Activated CD4-positive, CD25-positive, alpha-beta regulatory T cell treated with anti-CD3 and anti-CD28 coated beads, Interleukin-2, amount 50 U/mL, for 24 hours (primary cell): ENCODE measurements at places on chromosomes 1 and 21.

DNA sequence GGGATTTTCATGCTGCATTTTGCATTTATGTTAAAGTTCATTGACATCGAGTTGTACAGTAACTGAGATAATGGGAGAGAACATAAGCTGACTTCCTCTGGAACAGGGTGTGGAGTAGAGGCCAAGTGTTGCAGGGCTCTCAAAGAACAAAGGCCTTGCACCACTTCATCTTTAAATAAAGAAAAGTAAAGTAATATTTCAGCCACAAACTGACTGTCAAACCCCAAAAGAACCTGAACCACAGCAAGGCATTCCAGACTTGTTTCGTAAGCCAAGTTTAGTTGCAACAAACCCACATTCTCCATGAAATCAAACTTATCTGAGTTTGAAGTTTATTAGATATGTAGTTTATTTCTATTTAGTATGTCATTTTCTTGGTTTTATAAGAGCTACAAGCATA, 19.1 kb upstream of the HMGCS2 start:
- ATAC-seq, result no peak

DNA sequence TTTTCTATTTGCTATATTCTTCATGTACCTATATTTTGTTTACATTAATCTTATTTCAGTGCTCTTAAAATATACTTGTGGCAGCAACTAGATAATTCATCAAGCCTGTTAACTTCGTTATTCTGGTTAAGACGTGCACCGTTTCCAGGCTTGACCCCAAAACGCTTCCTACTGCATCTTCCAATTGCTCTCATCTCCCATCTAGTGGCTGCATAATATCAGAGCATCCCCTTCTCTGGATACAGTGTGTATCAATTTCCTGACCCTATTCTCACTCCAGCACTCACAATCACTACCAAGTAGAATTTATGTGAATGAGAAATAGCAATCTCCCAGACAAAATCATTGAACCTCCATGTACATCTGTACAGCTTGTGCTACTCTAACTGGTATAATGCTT, 1280.3 kb upstream of the B3GALT2 start:
- no peak for ATAC-seq

- ATAC-seq, result no peak
Observed at GRCh38 chr1:40861224-40862003, 749 bp downstream of the CITED4 start.

DNA sequence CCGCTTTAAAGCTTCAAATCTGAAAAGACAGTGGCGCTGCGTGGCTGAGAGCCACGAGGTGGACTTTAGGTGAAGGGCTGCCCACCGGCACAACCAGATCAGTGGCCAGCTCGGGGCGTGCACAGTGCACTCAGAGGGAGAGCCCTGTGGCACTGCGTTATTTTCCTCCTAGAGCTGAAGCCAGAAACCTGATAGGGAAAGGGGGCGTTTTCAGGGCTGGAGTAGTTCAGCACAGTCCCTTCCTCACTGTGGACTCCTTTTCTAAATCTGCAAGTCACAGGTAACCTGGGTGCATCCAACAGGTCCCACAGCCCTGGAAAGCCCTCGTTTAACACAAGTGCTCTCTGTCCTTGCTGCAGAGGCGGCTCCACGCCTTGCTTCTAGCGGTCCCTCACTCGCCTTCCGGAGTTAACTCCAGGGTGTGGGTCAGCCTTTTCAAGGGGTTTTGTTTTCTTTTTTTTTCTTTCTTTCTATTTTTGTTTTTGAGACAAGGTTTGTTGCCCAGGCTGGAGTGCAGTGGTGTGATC, 81.2 kb downstream of the GALNT2 start:
- no peak for ATAC-seq

- no peak for ATAC-seq
Observed at GRCh38 chr1:97904534-97904933, 16.3 kb downstream of the DPYD start.

DNA sequence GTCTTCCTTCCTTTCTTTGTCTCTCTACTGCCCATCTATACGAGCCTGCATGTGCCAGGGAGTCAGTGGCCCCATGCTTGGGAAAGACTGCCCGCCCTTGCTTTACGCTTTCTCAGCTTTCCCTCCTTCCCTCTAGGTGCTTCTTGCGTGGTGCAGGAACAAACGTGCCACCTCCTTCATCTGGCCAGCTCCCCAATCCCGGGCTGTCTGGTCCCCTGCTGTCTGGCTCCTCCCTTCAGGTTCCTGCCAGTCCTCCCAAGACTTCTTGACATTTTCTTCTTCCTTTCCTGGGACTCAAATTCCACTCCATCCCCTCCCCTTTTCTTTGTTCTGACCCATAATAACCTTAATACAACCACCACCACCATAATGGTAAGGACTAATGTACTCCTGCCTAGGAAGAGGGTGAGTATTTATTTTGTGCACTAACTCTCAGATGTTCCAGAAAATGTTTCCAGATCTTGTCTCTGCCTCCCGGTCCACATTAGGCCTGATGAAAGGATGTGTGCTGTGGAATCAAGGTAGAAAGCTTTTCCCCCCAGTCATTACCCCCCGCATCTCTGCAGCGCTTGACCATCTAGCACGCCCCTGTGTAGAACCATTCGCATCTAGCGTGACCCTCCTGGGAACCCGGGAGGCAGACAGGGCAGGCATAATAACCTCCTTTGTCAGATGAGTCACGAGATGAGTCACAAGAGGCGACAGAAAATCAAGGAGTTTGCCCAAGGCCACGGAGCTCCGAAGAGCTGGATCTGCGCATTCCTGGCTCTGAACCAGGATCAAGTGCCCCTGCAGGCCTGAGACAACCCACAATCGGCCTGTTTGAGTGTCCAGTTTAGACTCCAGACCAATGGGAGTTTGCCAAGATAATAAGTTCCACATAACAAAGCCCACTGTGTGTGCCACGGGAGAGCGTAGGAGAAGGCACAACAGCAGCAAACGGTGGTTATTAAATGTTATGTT, 60.1 kb upstream of the NEK2 start:
- no peak for ATAC-seq

GRCh38 chr1:23805025-23805424, 4.5 kb upstream of the GALE start:
- ATAC-seq, result no peak

- ATAC-seq, result no peak
Observed at GRCh38 chr1:226001963-226002666, 3.0 kb upstream of the SDE2 start.

DNA sequence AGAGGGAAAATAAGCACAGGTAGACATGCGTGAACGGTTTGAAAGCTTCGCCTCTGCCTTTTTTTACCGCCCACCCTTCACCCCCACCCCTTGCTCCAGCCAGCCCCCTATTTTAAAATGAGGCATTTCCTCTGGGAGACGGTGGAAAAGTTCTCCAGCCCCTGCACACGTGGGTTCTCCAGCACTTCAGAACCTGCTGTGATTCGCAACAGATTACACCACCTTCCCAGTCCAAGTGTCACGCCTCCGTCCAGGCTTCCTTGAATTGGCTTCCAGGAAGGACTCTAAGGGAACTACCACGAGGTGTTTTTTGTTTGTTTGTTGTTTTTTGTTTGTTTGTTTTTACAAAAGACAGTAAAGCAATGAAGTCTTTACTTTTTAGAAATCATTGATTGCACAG, 2.6 kb downstream of the LRRC7 start:
- no peak for ATAC-seq

- no peak for ATAC-seq
Observed at GRCh38 chr1:53938136-53938830, 7.2 kb downstream of the IFT25 start.

GRCh38 chr21:44329971-44330681, 9.1 kb downstream of the CFAP410 start:
- no peak for ATAC-seq

GRCh38 chr1:1565340-1565739, 9.3 kb downstream of the SSU72 start:
- ATAC-seq, result no peak

DNA sequence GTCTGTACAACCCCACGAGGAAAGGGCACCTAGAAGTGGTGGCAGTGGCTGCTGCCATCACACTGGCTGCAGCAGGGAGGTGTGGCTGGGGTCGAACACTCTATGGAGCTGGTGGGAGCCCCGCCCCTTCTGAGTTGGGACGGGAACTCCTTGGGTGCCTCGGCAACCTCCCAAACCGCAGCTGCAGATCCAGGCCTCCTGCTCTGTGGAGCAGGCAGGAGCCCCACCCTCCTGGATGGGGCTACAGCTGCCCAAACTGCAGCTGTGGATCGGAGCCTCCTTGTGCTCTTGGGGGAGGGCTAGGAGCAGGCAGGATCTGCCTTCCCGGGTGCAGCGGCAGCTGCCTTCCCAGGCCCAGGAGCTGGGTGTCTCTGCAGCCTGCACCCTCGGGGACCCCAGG, 38.9 kb upstream of the TARDBP start:
- no peak for ATAC-seq

DNA sequence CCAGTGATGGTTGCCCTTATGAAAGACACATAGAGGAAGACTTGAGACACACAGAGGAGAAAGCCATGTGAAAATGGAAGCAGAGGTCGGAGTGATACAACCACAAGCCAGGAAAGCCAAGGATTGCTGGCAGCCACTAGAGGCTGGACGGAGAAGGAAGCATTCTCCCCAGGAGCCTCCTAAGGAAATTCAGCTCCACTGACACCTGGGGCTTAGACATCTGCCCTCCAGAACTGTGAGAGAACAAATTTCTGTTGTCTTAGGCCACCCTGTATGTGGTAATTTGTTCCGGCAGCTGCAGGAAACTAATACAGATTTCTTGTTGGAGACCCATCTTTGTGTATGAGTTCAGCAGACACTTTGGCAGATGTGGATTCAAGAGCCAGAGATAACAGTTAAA, 126.9 kb upstream of the ATP1A1 start:
- no peak for ATAC-seq

GRCh38 chr1:65179148-65179547, 31.1 kb downstream of the AK4 start:
- ATAC-seq, result no peak

GRCh38 chr1:194600716-194601115, 1414.3 kb upstream of the B3GALT2 start:
- no peak for ATAC-seq

DNA sequence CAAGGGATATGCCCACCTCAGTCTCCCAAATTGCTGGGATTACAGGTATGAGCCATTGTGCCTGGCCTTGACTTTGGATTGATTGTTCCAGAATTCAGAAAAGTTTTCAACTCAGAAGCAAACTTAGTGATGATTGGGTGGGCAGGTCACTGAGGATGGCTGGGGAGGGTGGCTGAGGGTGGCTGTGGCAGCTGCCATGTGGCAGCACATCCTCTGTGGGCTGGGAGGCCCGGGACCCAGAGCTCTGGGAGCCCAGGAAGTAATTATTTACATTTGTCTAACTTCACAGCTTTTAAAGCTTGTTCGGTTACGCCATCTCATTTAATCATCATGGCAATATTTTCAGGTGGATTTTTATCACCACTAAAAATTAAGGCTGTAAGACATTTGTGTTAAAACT, 76.1 kb downstream of the SCCPDH start:
- ATAC-seq, result no peak

DNA sequence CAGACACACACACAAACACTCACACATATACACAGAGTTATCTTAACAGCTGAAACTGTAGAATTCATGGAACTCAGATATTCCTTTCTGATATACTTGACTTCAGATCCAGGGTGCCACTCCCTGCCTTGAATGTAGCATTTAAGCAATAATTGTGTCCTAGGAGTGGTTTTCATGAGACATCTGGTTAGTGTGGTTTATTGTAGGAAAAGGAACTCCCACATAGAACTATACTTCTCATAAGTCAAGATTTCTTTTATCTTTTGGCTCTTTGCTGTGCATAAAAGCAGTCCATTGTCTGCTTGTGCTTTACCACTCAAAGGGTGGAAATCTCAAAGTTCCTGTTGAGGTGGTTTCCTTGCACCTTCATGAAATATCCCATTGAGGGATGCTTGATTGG, 272.6 kb upstream of the SGIP1 start:
- ATAC-seq, result no peak
